ENCODE measurements at places on chromosomes 2 and 18. TPM values are rescaled to one million over a fixed set of nuclear protein-coding genes. Genes with fewer than 3 reads are reported as not detected.

Gene SERPINB13
- total RNA-seq = not detected

Gene SEC11C
- total RNA-seq = 24.4 TPM

Gene UGT1A10
- total RNA-seq = not detected

Gene GULP1
- 80.9 TPM for total RNA-seq

Gene TDRD15
- total RNA-seq = 0.14 TPM

Gene ABCB6
- 12.7 TPM for total RNA-seq

Gene RGPD3
- 1.1 TPM for total RNA-seq

Gene PLEK
- total RNA-seq = 16.2 TPM

Gene TMEM182
- total RNA-seq = 2.5 TPM

Gene ACADL
- 132 TPM for total RNA-seq

Gene RGPD8
- 30.3 TPM for total RNA-seq

Gene TEKT4
- total RNA-seq = not detected

Gene COL3A1
- 875 TPM for total RNA-seq

Gene STPG4
- not detected for total RNA-seq

Gene IL36B
- not detected for total RNA-seq

Gene NGEF
- 3.6 TPM for total RNA-seq

Gene GAL3ST2
- 2.2 TPM for total RNA-seq

Gene SALL3
- not detected for total RNA-seq

Gene TBR1
- total RNA-seq = not detected

Gene COL4A4
- total RNA-seq = 17.2 TPM

Gene PSMA8
- total RNA-seq = not detected

Gene SERPINB4
- total RNA-seq = not detected

Gene ALK
- 2.0 TPM for total RNA-seq

Gene TGOLN2
- total RNA-seq = 175 TPM

Gene PIK3C3
- 51.2 TPM for total RNA-seq

Gene EHD3
- 35.8 TPM for total RNA-seq

Gene INHBB
- total RNA-seq = 2.8 TPM

Gene PID1
- 109 TPM for total RNA-seq

Gene SAG
- not detected for total RNA-seq

Gene NTSR2
- total RNA-seq = not detected

Gene TWIST2
- 62.1 TPM for total RNA-seq

Gene HOXD10
- not detected for total RNA-seq

Gene CHST9
- total RNA-seq = not detected

Gene ACVR1C
- total RNA-seq = 0.41 TPM

Gene DPP4
- total RNA-seq = 2.1 TPM

Gene ITGB6
- 0.99 TPM for total RNA-seq

Gene LIMS3
- total RNA-seq = 16.3 TPM

Gene SMCHD1
- total RNA-seq = 107 TPM

Gene FBXO48
- total RNA-seq = 0.41 TPM

Gene TMEM37
- total RNA-seq = 4.9 TPM

Gene UGT1A1
- not detected for total RNA-seq

Gene ELOA2
- not detected for total RNA-seq
